Iris pigment epithelial cell (primary cell): ENCODE measurements at places on chromosomes 5 and 9.

- DNase-seq = no peak
Observed at GRCh38 chr9:89387197-89387849, 69.0 kb downstream of the SECISBP2 start.

DNA sequence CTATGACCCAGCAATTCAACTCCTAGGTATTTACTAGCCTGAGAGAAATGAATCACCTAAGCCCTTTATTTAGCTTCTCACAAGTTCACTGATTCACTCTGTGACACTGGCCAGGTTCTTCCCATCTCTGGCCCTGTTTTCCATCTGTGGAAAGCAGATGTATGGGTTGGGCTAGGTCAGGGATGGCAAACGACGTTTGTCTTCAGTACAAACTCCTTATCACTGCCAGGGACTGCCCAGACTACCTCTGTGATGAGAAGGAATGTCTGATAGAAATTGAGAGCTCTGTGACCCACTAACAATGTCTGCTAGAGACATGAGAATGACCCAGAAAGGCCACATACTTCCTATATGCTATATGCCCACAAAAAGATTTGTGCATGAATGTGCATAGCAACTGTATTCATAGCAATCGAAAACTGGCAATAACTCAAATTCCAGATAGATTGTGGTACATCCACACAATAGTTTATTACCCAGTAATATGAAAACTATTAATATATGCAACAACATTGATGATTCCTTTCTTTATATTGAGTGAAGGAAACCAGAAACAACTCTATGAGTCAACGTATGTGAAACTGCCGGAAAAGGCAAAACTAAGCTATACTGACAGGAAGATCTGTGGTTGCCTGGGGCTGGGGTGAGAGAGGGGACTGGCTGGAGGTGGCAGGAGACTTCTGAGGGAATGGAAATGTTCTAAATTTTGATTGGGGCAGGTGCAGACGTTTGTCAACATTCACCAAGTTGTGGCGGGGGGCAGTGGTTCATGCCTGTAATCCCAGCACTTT is 32.0 kb upstream of the ADAM19 start:
- DNase-seq = peak; percentile 92

- DNase-seq = no peak
Observed at GRCh38 chr9:9173264-9173663, 1373.7 kb upstream of the DMAC1 start.

GRCh38 chr9:134405527-134405926 is 79.3 kb downstream of the RXRA start:
- DNase-seq = no peak

GRCh38 chr5:91111473-91112238 is 271.5 kb downstream of the ARRDC3 start:
- DNase-seq = no peak

GRCh38 chr9:128091571-128091970 is 23.5 kb downstream of the SLC25A25 start:
- DNase-seq = no peak

- peak; percentile 82 for DNase-seq
Observed at GRCh38 chr5:98631311-98632054, 142.0 kb upstream of the RGMB start.

DNA sequence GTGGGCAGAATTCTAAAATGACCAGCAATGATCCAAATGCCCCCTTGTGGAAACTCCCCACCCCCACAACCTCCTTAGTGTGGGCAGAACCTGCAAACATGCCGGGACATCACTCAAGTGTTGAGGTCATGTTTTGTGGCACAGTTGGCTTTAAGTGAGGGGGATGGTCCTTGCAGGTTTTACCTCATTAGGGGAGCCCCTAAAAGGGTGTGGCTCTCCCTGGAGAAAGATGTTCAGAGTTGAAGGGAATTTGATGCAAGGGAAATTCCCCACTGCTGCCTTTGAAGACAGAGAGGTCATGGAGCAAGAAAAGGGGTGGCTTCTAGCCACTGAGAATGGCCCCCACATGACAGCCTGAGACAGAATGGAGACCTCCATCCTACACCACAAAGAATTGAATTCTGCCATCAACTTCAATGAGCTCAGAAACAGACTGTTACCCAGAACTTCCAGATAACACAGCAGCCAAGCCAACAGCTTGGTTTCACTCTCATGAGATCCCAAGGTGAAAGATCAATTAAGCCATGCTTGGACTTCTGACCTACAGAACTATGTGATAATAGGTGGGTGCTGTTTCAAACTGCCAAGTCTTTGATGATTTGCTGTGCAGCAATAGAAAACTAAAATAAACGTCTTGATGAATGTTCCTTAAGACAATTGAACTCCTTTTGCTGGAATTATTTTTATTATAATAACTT is 103.4 kb downstream of the MED10 start:
- DNase-seq = no peak

DNA sequence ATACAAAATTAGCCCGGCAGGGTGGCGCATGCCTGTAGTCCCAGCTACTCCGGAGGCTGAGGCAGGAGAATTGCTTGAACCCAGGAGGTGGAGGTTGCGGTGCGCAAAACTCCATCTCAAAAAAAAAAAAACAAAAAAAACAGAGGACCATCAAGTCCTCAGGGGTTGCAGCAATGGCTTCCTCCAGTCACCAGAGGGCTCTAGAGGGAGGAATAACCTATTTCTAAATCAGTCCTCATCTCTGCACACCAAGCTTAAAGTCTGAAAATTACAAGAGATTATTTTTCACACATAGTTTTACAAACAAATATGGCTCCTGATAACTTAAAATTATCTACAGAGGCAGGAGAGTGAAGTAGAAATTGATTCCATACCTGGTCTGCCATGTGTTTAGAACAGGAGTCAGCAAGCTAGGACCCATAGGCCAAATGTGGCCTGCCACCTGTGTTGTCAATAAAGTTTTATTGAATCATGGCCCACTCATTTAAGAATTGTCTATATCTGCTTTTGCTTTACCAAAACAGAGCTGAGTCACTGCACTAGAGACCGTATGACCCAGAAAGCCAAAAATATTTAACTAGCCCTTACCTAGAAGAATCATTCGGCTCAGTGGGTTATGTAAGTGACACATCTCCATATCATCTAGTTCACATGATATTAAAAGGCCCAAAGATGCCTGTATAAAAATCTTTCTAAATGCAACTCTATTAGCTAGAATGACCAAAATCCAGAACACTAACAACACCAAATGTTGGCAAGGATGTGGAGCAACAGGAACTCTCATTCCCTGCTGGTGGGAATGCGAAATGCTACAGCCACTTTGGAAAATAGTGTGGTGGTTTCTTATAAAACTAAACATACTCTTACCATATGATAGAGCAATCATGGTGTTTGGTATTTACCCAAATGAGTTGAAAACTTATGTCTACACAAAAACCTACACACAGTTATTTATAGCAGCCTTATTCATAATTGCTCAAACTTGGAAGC is 207.7 kb downstream of the FRMD3 start:
- peak; percentile 5 for DNase-seq

GRCh38 chr5:135625061-135625460 is 46.3 kb upstream of the CXCL14 start:
- DNase-seq = no peak

DNA sequence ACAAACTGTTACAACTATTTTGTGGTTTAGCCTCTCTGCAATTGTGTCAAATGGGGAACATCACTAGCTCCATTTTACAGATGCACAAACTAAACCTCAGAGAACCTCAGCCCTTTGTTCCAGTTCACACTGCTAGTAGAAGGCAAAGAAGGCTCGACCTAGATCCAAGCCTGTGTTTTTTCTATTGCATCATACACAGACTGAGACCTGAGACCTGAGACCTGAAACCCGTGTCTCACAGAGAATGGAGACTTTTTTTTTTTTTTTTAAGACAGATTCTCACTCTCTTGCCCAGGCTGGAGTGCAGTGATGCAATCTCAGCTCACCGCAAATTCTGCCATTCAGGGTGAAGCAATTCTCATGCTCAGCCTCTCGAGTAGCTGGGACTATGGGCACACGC is 120.8 kb downstream of the GALNT10 start:
- peak; percentile 63 for DNase-seq

GRCh38 chr5:175588709-175589429 is 69.0 kb upstream of the HRH2 start:
- DNase-seq = no peak

GRCh38 chr9:71518045-71518827 is 250.1 kb downstream of the CEMIP2 start:
- DNase-seq = peak; percentile 12

GRCh38 chr5:177992466-177992865 is 3.6 kb downstream of the PROP1 start:
- DNase-seq = no peak

DNA sequence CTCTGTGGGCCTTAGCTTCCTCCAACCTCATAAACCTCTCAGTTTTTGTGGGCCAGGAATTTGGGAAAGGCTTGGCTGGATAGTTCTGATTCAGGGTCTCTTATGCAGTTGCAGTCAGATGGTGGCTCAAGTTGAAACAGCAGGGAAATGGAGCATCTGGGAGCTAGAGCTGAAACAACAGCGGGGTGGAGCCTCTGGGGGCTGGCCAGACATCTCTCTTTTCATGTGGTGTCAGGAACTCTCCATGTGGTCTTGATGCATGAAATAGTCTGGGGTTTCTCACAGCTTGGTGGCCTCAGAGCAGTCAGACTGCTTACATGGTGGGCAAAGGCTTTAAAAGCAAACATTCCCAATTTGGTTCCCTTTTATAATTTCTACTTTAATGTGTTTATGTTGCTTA is 13.5 kb downstream of the ZNF346 start:
- DNase-seq = peak; percentile 36

GRCh38 chr9:133945977-133946753 is 46.0 kb downstream of the VAV2 start:
- DNase-seq = no peak

DNA sequence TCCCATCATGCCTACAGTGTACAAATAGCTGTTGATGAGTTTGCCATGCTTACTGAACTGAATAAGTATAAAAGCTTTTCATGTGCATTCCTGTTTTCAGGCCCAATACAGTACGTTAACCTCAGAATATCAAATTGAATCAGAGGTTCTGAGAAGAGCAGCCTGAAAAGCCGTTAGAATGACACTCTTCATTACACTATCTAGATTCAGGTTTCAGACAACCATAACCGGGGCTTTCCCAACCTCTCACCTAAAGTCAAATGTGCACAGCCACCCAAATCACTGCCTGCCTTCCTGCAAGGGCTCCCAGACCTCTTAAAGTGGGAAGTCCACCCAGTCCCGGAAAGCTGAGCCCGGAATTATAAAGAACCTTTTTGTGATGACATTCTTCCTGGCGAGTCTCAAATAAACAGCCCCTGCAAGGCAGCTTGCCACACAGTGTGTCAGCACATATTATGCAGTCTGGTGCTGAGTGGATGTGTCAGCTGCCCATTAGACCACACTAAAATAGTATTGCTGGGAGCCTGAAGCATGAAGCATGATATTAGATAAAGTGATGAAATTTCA is 245.8 kb downstream of the TLE4 start:
- peak; percentile 26 for DNase-seq

DNA sequence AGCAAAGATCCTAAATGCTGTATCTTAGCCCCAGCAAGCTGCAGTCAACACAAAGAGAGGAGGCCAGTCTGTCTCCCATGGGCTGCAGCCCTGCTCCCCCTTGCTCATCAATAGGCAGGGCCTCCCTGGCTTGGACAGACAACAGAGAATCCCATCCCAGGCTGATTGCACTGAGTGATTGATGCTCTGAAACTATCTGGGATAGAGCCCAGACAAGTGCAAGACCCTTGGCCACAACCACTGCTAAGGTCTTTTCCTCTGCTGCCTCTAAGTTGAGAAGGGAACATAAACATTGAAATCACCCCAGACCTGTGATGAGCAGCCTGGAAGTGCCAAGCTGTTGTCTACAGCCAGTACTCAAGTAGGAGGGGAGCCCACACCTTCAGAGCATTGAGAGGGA is 661.0 kb upstream of the CDH18 start:
- no peak for DNase-seq

GRCh38 chr5:93899026-93899600 is 157.7 kb upstream of the POU5F2 start:
- DNase-seq = no peak

- DNase-seq = no peak
Observed at GRCh38 chr5:172165465-172165864, 22.6 kb downstream of the STK10 start.

DNA sequence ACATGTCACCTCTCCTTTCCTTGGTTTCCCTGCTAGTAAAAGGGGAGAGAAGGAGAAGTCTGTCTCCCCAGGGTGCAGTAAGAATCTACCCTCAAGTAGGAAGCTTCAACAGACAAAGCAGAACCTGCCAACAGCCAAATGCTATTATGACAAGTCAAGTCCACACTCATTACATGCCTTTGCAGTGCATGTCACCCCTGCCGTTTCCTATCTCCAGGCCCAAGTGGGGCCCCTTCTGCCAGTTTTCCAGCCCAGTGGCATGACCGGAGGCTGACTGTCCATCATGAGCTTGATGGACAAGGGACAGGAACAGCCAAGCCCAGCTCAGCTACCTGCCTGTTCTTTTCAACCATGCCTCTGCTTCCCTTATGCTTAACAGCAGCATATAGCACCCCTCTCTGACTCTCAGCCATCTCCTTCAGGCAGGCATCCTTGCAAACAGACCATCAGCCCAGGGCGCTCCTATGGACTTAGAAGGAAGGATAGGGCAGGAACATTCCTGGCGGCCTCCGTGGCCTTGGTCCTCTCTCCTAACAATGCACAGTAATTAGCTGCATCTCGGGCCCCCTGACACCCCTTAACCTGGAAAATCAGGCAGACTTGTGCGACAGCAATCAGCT is 107.2 kb upstream of the RAD23B start:
- DNase-seq = no peak

GRCh38 chr9:132283863-132284262 is 70.9 kb downstream of the SETX start:
- DNase-seq = peak; percentile 76

GRCh38 chr5:142608081-142608480 is 77.8 kb downstream of the FGF1 start:
- no peak for DNase-seq

DNA sequence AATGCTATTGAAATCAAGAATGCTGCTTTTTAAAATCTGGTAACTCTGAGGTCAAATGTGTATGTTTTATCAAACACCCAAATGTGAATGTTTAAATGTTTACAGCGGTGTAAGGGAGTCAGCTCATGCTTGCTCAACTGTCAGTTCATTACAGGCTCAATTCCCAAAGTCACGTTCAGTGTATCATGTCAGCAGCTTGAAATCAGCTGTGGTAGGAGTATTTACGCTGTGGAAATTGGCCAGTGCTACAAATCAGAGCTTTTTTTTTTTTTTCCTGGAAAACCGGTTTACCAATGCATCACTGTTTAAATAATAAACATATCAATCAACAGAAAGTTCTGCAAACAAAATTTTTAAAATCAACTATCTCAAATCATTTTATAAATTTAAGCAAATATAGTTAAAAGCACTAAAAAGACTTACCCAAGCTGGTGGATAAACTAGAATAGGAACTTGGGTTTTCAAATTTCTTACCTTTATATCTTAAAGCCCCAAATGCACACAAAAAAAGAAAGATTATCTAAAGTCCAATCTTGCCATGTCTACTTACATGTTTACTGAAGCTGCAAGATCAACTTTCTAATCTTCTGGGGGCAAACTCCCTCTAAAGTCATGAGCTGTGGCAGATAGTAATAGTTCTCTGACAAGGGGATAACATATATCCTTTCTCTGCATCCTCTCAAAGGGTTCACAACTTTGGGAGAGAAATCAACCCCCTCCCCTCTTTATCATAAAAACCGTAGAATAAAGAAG is 57.6 kb upstream of the GRAMD2B start:
- no peak for DNase-seq

- no peak for DNase-seq
Observed at GRCh38 chr5:69285448-69286116, 47.0 kb downstream of the CCDC125 start.
